ENCODE measurements at places on chromosomes 4 and X. TPM values are rescaled to one million over a fixed set of nuclear protein-coding genes. Genes with fewer than 3 reads are reported as not detected.

DNA sequence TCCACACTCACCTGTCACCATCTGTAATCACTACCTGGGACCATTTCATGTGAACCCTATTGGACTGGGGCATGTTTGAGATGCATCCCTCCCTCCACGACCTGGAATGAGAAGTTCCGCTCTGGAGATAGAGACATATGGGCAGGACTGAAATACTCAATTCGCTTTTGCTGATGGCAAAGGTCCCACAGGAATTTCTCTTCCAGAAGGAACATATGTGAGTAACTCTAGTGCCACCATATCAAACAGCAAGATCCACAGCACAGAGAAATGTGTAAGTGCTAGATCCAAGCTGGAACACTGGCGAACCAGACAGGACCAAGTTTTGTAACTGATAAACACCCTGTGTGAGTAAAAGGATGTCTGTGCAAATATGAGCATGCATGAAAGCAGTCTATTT is 43.9 kb downstream of the SEL1L3 start:
- no peak for DNase-seq

GRCh38 chr4:89579771-89580170 is 257.2 kb downstream of the SNCA start:
- DNase-seq = no peak

GRCh38 chr4:143260750-143261149 is 75.9 kb upstream of the GAB1 start:
- DNase-seq = peak; percentile 26

DNA sequence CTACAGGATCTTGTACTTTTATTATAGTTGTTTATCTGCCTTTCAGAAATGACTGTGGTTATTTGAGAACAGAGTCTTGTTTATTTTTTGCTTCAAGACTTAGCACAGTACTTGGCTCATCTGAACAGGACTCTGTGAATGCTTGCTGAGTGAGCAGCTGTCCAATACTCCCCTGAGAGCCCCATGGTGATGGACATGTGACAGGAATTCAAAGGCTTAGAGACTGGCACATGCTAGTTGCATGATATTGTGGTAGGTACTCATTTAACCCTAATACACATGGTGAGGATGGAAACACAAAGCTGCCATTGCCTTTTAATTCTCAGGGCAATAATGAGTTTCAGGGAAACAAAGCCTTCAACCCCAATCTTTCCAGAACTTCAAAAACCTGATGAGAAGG is 97.3 kb downstream of the GEMIN8 start:
- no peak for DNase-seq

DNA sequence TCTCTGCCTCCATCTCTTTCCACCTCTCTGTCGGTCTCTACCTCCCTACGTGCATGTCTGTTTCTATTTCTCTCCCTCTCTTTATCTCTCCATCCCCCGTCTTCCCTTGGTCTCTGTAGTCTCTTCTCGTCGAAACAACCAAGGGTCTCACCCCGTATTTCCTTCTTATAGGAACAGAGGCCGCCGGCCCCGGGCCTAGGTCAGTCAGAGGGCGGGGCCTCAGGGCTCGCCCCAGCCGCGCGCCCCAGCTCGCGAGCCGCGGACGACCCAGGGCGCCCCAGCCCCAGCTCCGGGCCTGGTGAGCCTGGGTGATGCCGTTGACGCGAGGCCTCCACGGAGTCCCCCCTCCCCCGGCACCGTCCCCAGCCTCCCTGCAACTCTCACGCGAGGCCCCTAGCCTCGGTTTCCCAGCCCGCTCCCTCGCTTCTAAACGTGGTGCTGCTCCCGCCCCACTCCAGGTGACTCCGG is 6.6 kb downstream of the TIMM17B start:
- DNase-seq = peak; percentile 15

- peak; percentile 35 for DNase-seq
Measured at GRCh38 chrX:41108007-41108406, 22.8 kb downstream of the USP9X start.

GRCh38 chr4:84573385-84574068 is 9.4 kb upstream of the CDS1 start:
- peak; percentile 54 for DNase-seq

- peak; percentile 42 for DNase-seq
Measured at GRCh38 chr4:173013232-173013930, 155.2 kb upstream of the GALNT7 start.

DNA sequence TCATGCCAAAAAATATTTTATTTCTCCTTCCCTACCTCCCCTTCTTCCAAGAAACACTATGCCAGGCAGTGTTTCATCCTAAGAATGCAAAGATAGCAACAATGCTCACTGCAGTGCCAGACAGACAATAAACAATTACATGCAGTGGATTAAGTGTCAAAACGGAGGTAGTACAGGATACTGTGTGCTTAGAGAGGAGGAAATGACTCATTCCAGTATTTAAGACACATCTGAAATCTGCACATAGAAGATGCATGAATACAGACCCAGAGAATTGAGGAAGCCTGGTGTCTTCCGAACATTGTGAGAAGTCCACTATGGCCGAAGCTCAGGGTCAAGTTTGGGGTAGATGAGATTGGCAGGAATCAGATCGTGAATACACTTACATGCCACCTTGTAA is 326.4 kb downstream of the PPP3CA start:
- DNase-seq = peak; percentile 75

DNA sequence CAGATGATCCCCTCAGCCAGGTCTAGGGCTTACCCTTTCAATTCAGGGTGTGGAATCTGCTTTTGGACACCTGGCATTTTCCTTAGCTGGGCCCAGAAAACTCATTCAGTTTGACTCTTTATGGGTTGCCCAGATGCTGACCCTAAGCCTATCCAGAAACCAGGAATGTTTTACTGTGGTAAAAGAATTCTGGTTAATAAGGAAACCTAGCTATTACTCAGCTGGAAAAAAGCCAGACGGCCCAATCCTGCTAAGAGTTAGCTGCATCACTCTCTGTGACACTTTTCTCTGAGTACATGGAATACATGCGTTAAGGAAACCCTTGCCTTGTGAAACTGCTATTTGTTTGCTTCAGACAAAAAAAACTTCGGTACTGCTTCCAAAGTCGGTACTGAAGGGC is 28.0 kb downstream of the ING2 start:
- DNase-seq = no peak

DNA sequence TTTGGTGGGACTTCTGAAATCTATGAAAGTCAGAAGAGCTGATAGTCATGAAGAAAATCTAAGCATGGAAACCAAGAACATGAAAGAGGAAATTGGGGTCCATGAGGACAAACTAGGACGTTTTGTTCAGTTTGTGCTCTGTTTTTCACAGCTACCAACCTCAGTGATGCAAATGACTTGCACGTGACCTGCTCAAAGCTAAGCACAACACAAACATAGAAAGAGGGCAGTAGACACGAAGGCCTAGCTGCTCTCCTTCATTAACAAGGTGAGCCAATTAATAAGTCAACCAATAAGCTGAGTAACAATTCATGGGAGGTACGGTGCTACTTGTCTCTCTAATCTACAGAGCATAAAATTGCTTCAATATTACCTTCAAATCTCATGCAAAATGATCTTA is 684.1 kb downstream of the TRAM1L1 start:
- DNase-seq = no peak

- no peak for DNase-seq
Measured at GRCh38 chr4:5164221-5164912, 113.1 kb downstream of the STK32B start.

DNA sequence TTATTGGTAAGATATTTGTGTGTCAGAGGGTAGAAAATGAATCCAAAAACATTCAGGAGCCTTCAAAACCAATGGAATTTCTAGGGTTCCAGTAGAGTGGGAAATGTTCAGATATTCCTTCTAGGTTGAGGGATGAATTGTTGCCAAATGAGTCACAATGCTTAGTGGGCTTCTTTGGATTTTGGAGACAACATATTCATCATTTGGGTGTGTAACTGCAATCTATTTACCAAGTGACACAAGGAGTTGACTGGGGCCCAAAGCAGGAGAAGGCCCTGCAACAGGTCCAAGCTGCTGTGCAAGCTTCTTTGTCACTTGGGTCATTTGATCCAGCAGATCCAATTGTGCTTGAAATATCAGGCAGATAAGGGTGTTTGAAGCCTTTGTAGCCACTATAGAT is 551.5 kb upstream of the PITX2 start:
- DNase-seq = peak; percentile 26

DNA sequence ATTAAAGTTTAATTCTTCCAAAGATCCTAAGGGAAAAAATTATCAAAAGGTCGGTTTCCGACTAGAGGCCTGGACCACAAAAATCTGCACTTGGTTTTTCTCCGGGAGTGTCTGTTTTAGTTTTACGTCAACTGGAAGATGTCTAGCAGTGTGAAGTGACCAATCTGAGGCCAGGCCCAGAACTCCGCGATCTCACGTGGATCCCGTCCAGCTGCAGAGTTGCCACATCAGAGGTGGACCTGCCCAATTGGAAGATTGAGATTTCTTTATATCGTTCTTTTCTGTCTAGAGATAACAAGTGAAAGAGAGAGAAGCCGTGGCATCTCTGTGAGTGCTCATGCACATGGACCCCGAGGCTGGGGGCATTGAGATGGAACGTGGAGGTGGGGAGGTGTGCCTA is 115.8 kb downstream of the AFF1 start:
- DNase-seq = no peak

GRCh38 chr4:17009871-17010367 is 111.5 kb upstream of the LDB2 start:
- DNase-seq = no peak

GRCh38 chrX:7047951-7048350 is 99.6 kb upstream of the STS start:
- DNase-seq = no peak

GRCh38 chrX:24732766-24733500 is 39.2 kb downstream of the POLA1 start:
- peak; percentile 3 for DNase-seq

GRCh38 chr4:128384765-128385598 is 97.4 kb upstream of the PGRMC2 start:
- DNase-seq = no peak

DNA sequence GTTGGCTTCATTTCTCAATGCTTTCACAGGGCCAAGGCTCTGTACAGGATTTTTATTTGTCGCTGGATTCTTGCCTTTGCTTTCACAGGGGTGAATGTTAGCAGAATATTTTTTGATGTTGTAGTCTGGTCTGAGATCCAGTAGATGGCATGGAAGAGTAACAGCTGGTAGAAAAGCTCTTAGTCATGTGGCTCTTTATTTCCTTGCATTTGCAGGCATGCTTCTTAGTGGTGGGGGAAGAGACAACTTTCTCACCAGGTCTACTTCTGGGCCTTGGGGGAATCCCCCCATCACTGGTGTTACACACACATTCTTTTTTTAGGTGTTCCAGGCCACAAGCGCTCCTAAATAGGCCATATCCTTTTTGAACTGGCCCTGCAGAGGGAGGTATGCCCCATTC is 58.2 kb upstream of the DKK2 start:
- peak; percentile 71 for DNase-seq

The IL13RA1 gene
- total RNA-seq = 55.8 TPM

The CXorf49 gene
- not detected for total RNA-seq

The QRFPR gene
- not detected for total RNA-seq

The LRIT3 gene
- 0.11 TPM for total RNA-seq

The SOX3 gene
- total RNA-seq = not detected

The HEPH gene
- total RNA-seq = 42.4 TPM

The MAGEB17 gene
- not detected for total RNA-seq

The AKAP14 gene
- total RNA-seq = not detected

The CSAG1 gene
- total RNA-seq = not detected

The RGN gene
- 6.2 TPM for total RNA-seq

The CT45A9 gene
- not detected for total RNA-seq

The ART3 gene
- not detected for total RNA-seq

The PCDH18 gene
- total RNA-seq = 255 TPM

The SULT1E1 gene
- not detected for total RNA-seq

The SH3RF1 gene
- total RNA-seq = 28.3 TPM

The GAGE12H gene
- not detected for total RNA-seq

The VCX2 gene
- total RNA-seq = not detected

The MAGEA11 gene
- total RNA-seq = not detected

The MTMR1 gene
- 12.8 TPM for total RNA-seq

The IBSP gene
- not detected for total RNA-seq

The NAT8L gene
- total RNA-seq = 0.38 TPM

The P2RY4 gene
- total RNA-seq = not detected

Measured in GM23248 (cell line).